Stimulated activated CD8-positive, alpha-beta memory T cell treated with anti-CD3 and anti-CD28 coated beads, Interleukin-4, amount 100 ng/mL, for 1 hour (primary cell): ENCODE measurements at places on chromosomes 5 and 9.

DNA sequence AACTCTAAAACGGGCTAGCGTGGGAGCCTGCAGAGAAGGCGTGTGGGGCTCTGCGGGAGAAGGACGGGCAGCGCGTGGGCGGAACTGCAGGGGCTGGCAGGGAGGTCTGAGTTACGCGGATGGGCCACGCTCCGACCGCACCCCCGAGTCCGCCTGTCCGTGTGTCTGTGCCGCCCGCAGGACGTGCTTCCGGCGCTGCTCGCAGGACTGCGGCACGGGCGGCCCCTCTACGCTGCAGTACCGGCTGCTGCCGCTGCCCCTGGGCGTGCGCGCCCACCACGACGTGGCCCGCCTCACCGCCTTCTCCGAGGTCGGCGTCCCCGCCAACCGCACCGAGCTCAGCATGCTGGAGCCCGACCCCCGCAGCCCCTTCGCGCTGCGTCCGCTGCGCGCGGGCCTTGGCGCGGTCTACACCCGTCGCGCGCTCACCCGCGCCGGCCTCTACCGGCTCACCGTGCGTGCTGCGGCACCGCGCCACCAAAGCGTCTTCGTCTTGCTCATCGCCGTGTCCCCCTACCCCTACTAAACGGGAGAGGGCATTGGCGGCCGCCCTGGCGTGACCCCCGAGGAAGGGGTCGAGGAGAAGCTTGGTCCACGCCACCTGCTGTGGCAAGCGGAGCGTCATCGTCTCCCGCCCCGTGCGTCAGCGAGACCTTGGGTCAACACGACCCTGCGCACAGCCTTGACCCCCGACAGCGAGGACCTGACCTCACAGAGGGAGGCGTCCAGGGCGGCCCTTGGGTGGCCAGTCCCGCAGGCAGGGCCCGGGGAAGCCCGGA, 11.4 kb upstream of the ASS1 start:
- DNase-seq: no peak

- DNase-seq: no peak
These were observed 272.2 kb downstream of the PRELID2 start for GRCh38 chr5:145562931-145563330.

- no peak for DNase-seq
These were observed 832 bp downstream of the LMBRD2 start for GRCh38 chr5:36150676-36151433.

DNA sequence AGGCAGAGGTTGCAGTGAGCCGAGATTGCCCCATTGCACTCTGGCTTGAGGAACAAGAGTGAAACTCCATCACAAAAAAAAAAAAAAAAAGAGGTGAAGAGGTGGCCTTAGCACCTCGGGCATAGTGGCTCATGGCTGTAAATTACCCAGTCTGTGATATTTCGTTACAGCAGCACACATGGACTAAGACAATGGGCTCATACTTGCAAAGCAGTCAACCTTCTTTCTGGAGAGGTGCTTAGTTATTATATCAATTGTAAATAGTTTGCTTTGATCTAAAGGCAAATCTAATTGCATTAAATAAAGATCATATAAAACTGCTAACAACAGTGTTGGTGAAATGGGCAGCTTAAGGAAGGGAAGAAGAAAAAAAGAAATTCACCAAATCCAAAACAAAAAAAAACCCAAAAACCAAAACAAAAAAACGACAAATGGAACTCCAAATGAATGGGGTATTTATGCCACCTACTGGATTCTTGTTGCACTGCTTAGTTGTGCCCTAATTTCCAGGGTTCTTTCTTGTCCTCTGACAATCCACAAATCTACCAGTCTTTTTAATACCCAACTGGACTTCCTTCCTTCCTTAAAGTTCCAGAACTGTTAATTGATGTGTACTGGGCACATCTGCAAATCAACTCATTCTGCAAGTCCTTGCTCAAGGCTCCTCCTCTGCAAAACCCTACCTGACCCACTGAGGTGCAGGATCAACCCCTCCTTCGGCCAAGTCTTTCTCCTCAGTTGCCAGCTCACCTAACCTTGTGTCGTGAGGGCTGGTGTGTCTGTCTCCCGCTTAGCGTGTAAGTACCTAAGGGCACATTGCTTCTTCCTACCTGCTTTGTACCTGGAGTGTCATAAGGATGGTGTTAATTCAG, 35.0 kb upstream of the DMRT1 start:
- no peak for DNase-seq

DNA sequence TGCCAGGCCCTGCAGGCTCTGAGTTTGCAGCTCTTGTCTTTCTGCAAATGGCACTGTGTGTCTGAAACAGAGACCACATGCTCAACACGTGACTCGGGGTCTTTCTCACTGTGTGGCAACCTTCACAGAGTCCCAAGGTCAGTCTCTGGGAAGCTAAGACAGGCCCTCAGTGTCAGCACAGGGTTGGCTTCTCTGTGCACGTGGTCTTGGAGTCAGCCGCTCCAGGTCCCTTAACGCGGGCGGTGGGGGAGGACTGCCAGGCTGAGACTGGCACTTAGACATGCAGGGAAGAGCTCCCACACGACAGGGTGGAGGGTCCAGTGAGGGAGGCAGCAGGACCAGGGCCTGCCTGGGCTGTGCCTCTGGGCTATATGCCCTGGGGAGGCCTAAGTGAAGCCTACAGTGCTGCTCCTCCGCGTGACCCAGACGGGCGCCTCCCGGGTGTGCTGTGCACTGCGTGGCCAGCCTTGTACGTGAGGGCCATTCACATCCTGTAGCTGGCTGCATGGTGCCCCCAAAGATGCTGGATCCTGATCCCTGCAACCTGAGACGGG, 76.8 kb downstream of the ADAMTS2 start:
- no peak for DNase-seq

GRCh38 chr9:72982146-72982799, 29.4 kb upstream of the ALDH1A1 start:
- no peak for DNase-seq
